ENCODE measurements at places on chromosomes 7 and 10.

GRCh38 chr10:50552771-50553535, 70.8 kb downstream of the SGMS1 start:
- no peak for DNase-seq

GRCh38 chr7:90671571-90671970, 75.5 kb downstream of the CDK14 start:
- DNase-seq: no peak

DNA sequence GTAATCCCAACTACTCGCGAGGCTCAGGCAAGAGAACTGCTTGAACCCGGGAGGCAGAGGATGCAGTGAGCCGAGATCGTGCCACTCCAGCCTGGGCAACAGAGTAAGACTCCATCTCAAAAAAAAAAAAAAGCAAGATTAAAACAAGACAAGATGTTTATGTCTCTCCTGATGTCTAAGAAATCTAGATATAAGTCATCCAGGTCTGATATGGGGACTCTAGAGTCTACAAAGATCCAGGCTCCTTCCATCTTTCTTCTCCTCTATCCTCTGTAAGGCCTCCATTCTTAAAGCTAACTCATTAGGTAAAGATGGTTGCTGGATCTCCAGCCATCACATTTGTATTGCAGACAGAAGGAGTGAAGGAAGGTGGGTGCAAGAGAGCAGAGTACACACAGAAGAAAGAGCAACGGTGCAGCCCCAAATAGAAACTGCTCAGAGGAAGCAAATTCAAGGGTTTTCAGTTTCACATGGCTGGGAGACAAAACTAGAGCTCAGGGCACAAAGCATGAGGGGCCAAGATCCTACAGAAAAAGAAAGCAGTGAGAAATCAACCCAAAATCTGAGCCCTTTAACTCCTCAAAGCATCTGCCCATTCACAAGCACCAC, 57.6 kb downstream of the USP6NL start:
- DNase-seq: no peak

DNA sequence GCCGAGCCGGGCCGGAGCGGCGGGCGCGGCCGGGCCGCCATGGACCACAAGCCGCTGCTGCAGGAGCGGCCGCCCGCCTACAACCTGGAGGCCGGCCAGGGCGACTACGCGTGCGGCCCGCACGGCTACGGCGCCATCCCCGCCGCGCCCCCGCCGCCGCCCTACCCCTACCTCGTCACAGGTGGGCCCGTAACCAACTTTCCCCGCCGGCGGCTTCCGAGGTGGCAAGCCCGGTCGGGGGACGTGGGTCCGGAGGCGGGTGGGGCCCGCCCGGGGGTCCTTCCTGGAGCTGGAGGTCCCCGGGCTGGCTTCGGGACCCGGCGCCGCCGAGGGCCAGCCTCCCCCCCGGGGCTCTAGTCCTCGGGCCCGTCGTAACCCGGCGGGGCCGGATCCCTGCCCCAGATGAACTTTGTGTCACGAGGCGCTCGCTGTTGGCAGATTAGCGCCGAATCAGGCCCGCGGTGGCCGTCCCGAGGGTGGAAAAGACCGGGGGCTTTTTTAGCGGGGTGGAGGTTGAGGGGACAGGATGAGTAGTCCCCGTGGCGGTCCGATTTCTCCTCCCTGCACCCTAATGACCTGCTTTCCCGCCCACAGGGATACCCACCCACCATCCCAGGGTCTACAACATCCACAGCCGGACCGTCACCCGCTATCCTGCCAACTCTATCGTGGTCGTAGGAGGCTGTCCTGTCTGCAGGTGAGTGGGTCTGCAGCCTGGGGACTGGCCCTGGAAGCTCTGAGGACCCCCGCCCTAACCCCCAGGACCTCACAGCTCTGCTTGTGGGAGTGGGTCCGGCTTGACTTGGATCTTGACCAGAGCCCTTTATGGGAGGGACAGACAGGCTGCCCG, 496 bp downstream of the BRI3 start:
- peak; percentile 48 for DNase-seq

- no peak for DNase-seq
These were observed 34.4 kb downstream of the COL13A1 start for GRCh38 chr10:69835875-69836730.

GRCh38 chr7:30650421-30650808, 31.8 kb downstream of the CRHR2 start:
- DNase-seq: no peak

DNA sequence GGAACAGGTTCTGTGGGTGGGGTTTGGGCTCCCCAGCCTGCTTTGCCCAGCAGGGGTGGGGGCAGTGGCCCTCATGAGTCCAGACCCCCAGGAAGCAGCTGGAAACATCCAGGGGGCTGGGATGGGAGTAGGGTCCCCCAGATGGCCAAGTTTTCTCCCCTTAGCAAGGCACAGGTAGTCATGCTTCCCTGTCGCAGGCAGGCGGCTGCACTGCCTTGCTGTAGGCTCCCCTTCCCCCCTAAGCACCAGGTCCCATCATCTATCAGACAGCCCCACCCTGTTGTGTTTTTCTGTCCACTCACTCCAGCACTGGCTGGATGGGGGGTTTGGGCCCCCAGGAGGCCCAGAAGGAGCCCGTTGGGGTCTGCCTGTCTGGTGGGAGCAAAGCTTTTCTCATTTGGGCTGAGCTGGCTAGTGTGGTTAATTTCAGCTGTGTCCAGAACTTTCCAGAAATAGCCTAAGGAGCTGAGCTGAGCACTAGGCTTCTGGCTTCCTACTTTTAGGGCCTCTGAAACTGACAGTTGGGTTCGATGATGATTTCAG, 7.9 kb downstream of the BRI3 start:
- DNase-seq: no peak

DNA sequence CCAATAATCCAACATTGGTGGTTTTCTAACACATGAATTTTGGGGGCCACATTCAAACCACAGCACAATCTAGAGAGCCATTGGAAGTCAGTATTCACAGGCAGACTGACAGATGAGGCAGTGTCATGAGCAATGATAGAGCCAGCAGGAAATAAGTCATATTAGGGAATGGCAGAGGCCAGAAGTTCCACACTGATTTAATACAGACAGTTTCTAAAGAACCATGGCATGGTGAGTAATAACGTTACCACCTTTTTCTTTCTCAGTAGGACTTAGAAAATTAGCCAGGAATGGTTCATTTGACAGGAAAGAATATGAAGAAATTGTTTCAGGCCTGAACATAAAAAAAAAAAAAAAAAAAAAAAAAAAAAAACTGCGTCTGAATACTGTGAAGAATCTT, 210.3 kb downstream of the GPAM start:
- peak; percentile 43 for DNase-seq

DNA sequence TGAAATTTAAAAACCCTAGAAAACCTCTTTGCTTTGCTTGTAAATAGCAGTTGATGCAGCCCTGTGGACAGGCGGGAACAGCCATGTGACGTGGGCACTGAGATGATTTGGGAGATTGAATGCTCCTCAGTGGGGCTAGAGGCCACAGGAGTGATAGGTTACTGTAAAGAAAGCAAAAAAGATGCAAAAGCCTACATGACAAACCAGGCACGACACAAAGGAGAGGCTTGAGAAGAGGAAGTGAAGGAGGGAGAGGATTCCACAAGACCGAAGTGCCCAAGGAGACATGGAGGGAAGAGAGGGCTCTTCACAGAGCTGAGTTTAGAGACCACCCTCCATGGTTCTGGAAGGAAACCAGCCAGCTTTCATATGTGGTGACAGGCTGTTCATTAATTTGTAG, 25.7 kb downstream of the IKZF1 start:
- no peak for DNase-seq

DNA sequence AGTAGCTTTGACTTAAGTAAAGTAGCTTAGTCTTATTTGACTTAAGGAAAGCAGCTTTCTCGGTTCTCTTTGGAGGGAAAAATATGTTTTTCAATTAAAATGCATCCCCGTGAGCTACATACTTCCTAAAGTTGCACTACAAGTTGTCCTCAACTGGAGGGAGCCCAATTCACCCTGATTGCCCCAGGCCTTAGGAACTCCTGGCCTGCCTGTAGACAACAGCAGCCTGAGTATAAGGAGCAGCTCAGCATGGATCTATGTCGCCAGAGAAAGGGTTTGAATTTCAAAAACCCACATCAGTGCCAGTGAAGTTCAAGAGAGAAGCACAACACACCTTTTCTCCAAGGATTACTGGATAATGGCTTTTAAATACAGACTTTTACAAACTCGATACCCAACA, 772.0 kb downstream of the TNS3 start:
- no peak for DNase-seq

DNA sequence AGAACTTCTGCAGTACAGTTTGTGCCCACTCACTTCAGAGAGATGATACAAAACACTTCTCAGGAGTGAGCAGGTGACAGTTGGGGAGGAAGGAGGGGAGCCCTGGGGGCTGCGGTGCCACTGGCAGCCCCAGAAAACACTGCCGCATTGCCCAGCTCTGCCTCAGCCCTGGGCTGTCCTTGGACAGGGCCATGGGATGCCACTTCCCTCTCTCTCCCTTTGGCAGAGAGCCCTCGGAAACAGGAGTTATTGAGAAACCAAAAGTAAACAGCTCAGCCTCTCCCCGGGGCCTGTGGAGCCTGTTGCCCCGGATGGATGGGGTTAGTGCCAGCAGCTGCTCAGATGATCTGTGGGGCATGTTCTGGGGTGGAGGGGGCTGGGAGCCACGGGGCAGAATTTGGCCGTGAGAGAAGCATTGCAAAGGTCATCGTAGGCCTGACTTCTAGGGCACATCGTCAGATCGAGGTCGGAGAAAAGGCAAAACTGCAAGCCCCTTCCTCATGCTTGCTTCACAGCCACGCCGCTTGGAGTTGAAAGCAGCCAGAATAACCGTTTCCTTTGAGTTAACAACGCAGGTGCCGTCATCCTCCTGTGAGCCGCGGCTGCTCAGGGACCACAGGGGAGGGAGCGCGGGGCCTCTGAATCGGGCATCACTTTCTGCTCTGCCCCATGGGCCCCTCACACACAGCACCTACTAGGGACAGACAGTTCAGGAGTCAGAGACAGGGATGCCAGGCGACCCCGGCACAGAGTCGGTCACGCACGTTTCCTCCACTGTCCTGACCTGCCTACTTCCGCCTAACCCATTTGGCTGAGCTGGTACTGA, 256.4 kb downstream of the CAMK1D start:
- DNase-seq: peak; percentile 78

- DNase-seq: peak; percentile 52
These were observed 47.4 kb downstream of the NRAP start for GRCh38 chr10:113616244-113617074.

- DNase-seq: no peak
These were observed 123.4 kb upstream of the CALCR start for GRCh38 chr7:93697901-93698300.

DNA sequence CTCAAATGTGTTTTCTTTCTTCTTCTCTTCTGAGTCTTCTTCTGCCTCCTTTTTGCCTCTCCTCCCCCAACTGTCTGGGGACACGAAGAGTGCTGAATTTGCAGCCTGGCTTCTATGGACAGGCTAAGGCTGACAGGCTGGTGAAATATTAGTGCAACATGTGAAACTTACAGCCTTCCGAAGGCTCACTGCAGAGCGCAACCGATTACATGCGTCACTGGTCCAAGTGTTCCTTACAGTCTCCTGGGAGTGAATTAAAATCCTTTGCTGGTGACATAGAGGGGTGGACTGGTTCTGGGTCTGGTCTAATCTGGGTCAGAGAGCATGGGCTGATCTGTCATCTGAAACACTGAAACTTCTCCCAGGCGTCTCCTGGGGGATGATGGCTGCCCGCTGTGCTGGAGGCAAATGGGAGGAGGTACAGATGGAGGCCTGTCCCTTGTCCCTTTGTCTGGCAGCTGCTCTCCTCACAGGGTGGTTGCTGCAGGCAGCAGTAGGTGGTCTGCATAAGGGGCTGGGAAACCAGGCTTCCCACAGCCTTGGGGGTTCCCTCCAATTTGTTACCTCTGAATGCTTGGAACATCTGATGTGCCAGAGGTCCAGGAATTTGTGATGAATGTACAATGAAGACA, 143.8 kb upstream of the BMPER start:
- no peak for DNase-seq

DNA sequence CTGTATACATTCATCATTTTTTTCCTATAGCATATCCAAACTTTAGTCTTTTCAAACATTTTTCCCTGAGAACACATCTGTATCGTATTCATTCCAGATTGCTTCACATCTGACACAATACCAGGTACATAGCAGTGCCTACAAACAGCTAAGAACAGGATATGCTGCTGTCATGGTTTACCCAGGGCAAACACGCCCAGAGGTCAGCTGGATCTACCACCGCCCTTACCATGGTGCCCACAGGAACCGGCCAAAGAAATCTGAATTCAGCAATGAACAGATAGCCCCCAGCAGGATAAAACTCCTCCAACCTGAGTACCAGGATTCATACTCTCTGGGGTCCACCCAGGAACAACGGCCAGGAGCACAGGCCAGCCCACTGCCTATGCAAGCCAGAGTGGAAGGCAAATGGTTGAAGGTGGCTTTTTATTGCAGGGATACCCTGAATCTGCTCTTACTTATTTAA, 43.0 kb downstream of the TNS3 start:
- DNase-seq: no peak

DNA sequence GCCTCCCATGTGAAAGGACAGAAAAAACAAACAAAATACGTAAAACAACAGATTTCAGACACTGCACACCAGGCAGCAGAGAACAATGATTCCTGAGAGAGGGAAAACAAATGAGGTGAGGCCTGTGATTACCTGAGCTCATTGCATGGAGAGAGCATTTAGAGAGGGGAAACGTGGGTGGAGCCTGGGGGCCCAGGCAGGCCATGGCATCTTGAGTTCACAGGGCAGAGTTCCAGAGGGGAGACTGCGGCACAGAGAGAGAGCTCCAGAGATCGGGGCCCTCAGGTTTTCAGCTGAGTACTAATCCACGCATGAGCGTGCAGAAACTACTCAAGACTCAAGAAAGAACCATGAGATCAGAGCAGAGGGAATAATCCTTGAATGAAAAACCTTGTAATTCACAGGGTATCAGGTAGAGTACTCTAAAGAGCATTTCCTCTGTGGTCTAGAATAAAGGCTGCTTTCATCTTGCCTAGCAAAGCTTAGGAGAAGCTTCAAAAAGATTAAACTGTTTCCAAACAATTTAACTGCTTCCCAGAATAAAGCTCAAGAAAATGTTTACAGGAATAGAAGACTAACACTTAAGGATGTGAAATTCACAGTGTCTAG, 46.6 kb upstream of the ARHGAP12 start:
- DNase-seq: no peak

Measured in GM03348 (cell line).